ENCODE measurements at places on chromosomes 5 and 9.

DNA sequence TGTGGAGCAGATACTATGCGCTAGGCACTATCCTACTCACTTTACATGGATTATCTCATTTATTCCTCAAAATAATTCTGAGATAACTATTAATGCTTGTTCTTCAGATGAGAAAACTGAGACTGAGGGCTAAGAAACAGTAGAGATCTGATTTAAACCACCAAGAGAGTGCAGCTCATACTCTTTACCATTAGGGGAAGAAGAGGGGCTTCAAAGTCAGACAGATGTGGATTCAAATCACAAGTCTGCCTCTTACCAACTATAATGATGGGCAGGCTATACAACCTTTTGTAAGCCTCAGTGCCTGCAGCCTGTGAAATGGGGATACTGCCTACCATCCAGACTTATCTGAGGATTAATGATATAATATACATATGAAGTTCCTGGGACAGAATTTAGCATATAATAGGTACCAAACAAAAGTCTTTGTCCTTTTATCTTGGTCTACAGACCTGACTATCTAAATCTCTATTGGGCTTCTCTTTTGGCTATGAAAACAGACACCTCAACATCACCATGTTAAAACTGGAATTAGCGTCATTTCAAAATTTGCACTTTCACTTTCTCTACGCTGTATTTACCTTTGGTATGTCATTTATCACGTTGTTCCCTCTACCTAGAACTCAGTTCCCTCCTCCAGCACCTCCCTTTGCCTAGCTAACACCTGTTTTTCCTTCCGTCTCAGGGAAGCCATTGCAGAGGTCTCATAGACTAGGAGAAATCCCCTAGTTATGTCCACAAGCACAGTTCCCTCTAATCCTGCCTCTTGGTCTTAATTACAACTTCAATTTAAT, 13.8 kb upstream of the TMEM267 start:
- DNase-seq: no peak

DNA sequence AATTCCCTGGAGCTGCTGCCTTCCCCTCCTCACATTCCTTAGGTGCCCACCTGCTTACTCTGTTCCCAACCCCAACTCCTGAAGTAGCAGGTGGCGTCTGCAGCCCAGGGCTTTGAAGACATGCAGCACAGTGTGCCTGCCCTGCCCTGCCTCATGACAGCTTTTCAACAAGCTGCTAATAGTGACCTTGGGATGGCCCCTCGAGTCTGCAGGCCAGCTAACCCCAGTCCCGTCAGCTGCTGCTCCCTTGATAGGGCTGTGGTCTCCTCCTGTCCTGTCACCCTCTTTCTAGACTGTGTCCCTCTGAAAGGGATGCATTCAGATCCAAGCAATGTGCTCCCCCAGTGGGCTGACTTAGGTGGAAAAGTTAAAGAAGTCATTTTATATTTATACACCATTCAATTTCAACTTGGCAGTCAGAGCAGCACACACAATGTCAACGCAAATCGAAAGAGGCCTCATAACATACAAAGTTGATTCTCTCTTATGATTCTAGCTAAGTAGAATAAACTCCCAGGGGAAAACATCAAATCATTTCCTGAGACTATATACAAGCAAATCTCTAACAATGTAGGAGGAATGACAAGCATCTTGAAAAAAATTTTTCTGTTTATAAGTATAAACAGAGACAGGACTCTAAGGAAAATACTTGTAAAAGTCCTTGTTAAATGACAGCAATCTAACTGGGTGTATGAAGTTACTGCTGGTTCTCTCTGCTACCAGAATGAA, 37.9 kb downstream of the ADRB2 start:
- no peak for DNase-seq

GRCh38 chr5:168705321-168705720, 126.2 kb upstream of the PANK3 start:
- no peak for DNase-seq

DNA sequence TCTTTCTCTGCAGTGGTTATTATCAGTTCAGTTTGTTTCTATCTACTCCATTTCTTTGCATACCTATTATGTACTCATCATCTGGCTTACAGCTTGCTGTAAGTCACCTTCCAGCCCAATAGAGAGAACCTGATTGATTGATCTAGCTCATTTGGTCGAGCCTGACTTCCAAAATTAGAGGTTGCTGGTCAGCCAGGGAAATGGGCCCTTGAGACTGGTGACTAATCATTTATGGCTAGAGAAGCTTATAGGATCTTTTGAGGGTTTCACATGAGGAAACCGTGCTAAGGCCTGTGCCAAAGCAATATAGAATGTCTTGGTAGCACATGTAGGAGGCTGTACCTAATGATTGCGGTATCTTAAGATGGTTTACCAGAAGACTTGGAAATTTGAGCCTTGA, 5.8 kb downstream of the SREK1 start:
- DNase-seq: no peak

DNA sequence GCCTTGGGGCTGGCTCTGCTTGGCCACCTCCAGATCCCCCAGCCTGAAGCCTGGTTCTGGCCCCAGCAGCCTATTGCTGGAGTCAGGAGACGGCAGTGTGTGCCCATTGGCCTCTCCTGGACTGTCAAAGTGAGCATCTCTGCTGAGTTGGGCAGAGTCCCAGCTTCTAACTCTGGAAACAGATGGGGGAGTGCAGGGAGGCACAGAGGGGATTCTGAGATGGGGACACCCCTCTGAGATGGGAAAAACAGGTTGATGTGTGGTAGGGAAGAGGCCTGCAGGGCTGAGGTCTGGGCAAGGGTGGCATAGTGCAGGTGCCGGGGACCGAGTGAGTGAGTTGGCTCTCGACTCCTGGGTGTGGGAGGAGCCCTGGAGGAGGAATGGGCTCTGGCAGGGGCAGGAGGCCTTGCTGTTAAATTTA, 27.5 kb downstream of the PHF2 start:
- no peak for DNase-seq

DNA sequence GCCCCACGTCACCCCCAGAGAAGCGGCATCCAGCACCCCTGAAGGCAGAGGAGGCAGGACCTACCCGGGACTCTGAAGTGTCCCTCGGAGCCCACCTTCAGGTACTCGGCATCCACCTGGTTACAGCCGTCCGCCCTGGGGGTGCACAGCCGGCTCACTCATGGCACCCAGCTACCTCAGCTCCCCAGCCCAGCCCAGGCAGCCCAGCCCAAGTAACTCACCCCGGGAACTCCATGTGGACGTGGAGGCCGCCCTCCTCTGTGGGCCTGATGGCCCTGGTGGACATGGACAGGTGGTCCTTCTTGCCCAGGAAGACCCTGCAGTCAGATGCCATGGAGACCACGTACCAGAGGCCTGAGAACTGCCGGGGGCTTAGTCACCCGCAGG, 676 bp downstream of the LCN15 start:
- DNase-seq: no peak

GRCh38 chr5:168624850-168625364, 45.7 kb upstream of the PANK3 start:
- DNase-seq: no peak

DNA sequence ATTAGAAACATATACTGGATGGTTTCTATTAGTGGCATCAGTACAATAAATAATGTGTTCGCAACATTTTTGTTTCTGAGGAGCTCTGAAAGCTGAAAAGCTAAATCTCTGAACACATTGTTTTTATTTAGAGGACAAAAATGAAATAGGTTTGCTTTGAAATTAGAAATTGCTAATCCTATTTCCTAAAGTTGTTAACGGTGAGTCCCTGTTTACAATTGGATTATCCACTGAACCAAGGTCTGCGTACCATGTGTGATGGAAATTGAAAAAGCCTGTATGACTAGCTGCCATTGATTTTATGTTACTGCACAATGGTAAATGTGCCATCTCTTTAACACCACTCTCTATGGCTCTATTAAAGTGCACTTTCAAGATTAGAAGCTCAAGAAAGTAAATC, 297.7 kb upstream of the NUDT12 start:
- no peak for DNase-seq

DNA sequence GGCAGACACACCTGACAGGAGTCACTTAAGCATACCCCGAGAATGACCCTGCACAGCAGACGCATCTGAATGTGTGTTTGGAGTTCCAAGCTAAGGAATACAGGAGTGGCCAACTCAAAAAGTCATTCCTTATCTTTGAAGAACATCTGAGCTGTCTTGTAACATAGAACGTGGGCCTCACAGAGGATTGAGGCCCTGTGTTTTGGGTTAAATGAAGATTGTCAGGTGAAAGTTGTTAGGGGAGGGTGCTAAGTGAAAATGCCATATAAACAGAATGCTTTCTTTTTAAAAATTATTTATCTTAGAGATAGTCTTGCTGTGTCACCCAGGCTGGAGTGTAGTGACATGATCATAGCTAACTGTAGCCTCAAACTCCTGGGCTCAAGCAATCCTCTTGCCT, 100.9 kb downstream of the PIK3R1 start:
- DNase-seq: no peak

GRCh38 chr9:121640491-121641223, 10.8 kb upstream of the DAB2IP start:
- no peak for DNase-seq

DNA sequence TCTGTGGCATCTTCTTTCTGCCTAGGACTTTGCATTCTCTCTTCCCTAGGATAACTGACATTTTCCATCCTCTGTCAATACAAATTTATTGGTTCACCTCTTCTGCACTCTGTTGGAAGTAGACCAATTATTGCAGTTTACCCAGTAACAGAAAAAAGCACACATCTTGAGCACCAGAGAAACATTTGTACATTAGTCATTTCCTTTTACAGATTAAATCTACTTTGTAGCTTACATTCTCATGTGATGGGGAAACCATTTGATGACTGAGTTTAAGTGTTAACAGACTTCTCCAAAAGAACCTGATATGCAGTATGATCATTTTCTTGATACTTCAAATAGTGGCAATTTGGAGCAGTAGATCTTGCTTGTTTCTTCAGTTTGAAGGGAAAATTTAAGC, 1098.8 kb downstream of the DTWD2 start:
- no peak for DNase-seq

GRCh38 chr5:131384616-131385214, 120.9 kb downstream of the CDC42SE2 start:
- no peak for DNase-seq

DNA sequence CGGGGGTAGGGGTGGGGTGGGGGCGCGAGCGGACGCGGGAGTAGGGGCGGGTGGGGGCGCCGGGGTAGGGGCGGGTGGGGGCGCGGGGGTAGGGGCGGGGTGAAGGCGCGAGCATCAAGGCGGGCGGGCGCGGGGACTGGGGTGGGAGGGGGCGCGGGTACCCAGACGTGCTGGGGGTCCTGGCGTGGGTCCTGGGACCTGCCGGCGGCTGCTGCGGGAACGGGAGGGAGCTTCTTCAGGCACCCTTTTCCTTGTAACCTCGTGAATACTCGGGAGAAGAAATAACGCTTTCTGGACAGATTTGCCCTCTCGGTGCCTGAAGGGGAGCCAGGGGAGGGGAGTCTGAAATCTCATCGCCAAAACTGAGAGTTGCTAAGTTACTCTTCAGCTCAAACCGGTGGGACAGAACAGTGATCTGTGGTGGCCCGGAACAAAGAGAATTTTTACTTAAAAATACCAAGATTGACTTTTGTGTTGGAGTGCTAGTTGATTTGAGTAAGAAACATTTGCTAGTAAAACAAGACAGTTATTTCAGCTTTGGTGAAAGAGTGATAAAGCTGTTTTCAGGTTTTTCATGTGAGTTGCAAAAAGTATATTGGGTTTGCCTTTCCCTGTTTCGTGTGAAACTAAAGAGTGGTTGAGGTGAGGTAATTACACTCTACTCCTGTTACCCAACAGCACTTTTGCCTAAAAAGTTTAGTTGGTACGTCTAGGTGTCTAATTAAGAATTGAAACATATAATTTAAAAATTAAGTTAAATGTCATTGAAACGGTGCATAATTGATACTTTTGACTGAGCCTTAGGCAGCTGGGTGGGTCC, 643 bp downstream of the PLEKHG4B start:
- DNase-seq: no peak

GRCh38 chr9:130740218-130741023, 46.8 kb downstream of the EXOSC2 start:
- no peak for DNase-seq

- no peak for DNase-seq
Measured at GRCh38 chr9:101566904-101567724, 27.7 kb downstream of the PPP3R2 start.

DNA sequence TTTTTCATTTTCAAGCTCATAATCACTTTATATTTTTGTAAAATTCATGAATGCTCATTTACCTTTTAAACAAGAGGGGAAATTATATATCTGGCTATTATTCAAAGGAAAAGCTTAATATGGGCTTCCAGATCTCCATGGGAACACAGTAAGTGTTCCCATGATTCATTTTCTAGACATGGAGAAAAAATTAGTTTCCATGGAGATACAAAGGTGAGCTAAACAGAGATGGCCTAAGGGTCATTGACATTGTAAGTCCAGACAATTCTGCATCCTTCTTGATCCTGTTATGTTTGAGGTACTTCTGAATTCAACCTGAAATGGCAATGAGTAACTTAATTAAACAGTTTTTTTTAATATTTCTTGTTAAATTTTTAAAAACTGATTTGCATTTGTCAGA, 341.4 kb upstream of the PRR16 start:
- no peak for DNase-seq

DNA sequence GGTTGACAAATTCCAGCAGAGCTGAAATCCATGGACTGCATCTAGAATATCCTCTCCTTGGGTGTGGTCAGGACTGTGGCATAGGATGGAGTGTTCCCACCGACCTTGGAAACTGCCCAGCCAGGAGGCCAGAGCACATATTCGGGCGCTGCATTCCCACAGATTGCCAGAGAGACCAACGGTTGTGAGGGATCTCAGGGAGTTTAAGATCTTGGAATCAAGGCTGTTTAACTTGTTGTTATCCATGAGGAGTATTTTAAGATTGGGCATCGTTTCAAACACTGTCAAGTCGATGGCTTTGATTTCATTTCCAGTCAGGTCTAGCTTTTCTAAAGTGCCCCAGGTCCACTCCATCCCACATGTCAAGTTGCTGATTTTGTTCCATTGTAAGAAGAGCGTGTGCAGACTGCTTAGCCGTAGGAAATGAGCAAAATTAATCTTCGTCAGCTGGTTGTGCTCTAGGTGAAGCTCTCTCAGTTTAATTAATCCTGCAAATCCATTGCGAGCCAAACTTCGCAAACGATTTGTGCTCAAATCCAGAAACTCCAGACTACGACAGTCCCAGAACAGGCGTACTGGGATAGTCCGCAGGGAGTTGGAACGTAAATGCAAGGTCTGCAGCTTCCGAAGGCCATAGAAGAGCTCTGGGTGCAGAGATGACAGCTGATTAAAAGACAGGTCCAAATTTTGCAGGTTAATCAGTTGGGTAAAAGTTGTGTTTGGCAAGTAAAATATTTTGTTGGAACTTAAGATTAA, 1.5 kb downstream of the LRRTM2 start:
- DNase-seq: no peak

GRCh38 chr5:124726631-124727362, 19.6 kb downstream of the ZNF608 start:
- no peak for DNase-seq

All from NCI-H1092 (cell line).